Fibroblast of pulmonary artery (primary cell): ENCODE measurements at places on chromosomes 4 and X.

DNA sequence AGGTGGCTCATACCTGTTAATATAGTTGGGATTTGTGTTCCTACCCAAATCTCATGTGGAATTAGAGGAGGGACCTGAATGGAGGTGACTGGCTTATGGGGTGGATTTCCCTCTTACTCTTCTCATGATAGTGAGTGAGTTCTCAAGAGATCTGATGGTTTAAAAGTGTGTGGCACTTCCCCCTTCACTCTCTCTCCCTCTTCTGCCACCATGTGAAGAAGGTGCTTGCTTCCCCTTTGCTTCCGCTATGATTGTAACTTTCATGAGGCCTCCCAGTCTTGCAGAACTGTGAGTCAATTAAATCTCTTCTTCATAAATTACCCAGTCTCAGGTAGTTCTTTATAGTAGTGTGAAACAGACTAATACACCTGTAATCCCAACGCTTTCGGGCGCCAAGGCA is 28.3 kb upstream of the WDR19 start:
- DNase-seq = no peak

GRCh38 chr4:156036496-156036895 is 82.8 kb upstream of the CTSO start:
- no peak for DNase-seq

DNA sequence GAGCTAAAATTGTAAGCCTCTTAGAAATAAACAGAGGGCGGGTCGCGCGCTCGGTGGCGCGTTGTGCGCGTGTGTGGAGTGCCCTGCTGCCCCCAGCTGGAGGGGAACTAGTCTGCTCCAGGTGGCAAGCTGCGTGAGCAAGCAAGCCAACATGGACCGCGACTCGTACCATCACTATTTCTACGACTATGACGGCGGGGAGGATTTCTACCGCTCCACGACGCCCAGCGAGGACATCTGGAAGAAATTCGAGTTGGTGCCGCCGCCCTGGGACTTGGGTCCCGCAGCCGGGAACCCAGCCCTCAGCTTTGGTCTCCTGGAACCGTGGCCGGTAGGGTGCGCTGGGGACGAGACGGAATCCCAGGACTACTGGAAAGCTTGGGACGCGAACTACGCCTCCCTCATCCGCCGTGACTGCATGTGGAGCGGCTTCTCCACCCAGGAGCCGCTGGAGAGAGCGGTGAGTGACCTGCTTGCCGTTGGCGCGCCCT is 66.1 kb downstream of the DNAAF6 start:
- DNase-seq = no peak

DNA sequence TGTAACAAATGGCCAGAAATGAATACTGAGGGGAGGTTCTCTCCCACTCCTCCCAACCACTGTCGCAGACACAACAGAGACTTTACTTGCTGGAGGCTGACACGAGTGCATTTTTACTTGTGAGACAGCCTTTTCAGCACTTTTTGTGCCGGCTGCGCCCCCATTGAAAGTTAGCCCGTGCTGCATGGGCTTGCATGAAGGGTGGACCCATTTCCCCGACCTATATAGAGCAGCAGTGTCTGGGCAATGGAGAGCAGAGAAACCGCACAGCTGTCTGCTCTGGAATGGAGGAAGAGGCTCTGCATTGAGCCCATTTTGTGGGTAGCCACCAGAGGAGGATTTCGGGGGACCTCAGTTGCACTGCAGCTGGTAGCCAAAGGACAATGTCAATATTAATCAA is 208.8 kb downstream of the UGT8 start:
- DNase-seq = no peak

- no peak for DNase-seq
These were observed 1305.0 kb downstream of the PCDH18 start for GRCh38 chr4:136227315-136227714.

- DNase-seq = peak; percentile 21
These were observed 10.9 kb upstream of the NALF2 start for GRCh38 chrX:69493193-69493592.

GRCh38 chr4:61638591-61638990 is 438.5 kb downstream of the ADGRL3 start:
- peak; percentile 20 for DNase-seq

GRCh38 chrX:19761554-19762295 is 125.7 kb downstream of the SH3KBP1 start:
- DNase-seq = no peak

DNA sequence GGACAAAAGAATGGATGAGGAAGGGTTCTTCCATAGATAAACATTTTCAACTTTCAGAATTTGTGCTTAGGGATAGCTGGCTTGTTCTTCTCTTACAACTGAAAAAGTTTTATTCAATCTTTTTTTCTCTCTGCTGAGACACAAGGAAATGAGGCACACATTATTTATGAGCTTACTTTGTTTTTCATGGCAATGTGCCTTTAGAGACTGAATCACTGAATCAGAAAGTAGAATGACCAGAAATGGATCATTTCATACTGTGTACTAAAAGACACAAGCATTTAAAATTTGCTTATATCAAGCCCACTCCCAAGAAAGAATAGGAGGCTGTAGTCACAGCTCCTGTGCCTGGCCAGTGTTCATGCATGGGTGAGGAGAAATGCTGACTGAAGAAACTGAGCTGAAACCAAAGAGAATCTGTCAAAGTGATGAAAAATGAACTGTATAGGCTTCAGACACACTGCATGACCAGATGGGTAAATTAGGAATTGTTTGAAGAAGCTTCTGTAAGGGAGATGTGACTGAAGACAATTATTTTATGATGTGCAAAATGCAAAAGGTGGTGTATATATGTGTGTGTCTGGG is 413.8 kb downstream of the RAPGEF2 start:
- peak; percentile 44 for DNase-seq

DNA sequence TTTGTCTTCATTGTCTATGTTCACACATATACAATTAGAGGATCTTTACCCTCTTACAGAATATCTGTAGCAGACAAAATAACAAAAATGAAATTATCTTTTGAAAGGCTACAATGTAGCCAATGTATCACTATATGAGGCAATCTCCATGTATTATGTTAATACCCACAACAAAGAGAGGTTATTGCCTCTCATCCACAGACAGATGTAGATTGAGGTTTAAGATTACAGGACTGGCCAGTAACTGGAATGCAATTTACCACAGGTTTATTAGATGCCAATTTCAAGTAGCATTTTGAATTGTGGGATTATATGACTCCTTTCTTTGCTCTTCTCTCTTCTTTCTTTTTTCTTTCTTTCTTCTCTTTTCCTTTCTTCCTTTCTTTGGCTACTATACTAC is 242.6 kb downstream of the ANKRD50 start:
- DNase-seq = no peak

DNA sequence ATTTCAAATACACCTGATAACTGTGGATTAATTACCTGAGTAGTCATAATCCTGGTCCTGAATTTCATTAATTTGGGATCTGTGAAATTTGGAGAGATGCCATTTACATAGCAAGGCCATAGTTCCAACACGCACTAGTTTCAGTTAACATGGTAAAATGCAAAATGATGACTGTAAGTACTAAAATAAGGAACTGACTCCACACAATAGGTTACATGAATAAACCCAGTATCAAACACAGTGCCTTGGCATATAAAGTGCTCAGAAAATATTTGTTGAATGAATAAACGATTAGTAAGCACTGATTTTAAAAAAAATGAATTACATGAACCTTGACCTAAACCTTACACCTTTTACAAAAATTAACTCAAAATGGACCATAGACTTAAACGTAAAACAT is 9.0 kb downstream of the FBXO8 start:
- DNase-seq = no peak

DNA sequence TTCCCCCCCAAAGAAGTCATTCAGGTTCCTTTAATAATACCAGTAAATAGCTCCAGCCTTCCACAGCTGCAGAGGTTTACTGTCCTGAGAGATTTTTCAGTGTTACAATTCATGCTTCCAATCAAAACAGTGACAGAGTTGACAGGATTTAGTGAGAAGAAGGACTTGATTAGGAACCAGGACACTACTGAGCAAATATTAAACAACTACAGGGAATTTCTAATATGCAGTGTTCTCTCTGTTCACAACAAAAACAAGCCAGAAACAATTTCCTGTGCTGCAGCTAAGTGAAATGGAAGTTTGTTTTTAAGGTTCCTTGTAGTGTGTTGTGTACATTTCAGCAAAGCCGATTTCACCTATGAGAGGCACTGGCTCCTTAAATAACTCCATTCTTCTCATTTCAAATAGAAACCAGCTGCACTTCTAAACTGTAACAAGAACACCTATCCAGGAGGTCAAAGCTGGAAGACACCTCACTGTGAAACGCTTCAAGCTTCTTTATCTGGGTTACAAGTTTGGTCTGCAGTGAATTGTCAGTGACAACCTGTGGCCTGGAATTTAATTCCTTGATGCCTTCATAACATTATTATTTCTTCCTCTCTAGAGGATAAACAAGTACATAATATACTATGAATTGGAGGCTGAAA is 149.3 kb downstream of the RASL11B start:
- DNase-seq = no peak

GRCh38 chr4:1338752-1339414 is 8.1 kb upstream of the UVSSA start:
- DNase-seq = no peak

- DNase-seq = no peak
These were observed 89.1 kb downstream of the LARP7 start for GRCh38 chr4:112726041-112726440.

GRCh38 chr4:5890063-5890727 is 2.7 kb downstream of the CRMP1 start:
- no peak for DNase-seq

DNA sequence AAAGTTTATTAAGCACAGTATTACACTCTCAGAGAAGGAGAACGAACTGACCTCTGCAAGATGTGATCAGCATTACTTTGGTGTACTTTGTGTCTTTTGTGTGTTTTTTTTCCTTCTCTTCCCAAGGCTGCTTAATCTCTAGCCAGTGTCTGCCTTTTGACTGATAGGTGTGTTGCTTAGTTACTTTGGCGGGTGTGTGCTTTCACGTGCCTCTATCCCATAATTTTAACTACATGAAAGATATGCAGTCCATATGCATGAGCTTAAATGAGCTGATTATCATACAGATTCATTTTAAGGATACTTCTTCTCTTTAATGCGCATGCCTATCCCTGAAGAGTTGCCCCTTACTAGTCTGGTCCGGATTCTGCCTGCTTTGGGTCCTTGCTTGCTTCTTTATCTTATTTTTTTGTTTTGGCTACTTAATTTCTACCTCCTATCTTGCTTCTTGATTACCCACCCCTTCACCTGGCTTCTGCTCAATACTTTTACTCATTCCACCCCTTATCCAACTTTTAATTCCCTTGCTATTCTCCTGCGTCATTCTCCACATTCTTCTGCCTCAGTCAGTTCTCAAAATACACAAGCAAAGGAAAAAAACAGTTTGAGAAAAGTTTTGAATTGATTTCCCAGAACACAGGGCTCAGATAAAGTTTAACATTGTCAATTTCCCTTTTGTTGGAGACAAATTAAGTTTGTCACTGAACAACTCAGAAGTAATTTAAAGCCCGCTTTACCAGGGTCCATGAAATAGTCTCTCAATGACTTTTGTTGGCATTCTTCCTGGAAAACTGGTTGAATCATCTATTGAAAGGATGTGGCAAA is 182.0 kb downstream of the TENT5D start:
- DNase-seq = peak; percentile 4

- no peak for DNase-seq
These were observed 2.6 kb upstream of the ADH1A start for GRCh38 chr4:99293357-99293756.

GRCh38 chrX:44873415-44874276 is 658 bp downstream of the KDM6A start:
- DNase-seq = peak; percentile 44

DNA sequence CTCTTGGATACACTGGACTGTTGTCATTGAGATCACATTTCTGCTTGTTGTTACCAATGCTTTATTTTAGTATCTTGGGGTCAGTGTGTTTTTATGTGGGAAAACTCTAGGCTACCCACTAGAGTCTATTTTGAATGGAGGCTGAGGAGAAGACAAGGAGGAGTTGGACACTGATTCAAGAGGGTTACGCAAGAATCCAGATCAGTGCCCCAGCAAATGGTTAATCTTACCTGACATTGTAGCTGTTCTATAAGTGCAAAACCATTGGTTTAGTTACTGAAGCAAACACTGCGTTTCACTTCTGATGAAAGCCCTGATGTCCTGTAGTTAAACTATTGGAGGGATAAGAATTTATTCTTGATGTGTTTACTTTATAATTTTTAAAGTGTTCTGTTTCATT is 331.1 kb upstream of the NR3C2 start:
- no peak for DNase-seq

- peak; percentile 44 for DNase-seq
These were observed 23.4 kb downstream of the SEPTIN6 start for GRCh38 chrX:119669424-119670037.

DNA sequence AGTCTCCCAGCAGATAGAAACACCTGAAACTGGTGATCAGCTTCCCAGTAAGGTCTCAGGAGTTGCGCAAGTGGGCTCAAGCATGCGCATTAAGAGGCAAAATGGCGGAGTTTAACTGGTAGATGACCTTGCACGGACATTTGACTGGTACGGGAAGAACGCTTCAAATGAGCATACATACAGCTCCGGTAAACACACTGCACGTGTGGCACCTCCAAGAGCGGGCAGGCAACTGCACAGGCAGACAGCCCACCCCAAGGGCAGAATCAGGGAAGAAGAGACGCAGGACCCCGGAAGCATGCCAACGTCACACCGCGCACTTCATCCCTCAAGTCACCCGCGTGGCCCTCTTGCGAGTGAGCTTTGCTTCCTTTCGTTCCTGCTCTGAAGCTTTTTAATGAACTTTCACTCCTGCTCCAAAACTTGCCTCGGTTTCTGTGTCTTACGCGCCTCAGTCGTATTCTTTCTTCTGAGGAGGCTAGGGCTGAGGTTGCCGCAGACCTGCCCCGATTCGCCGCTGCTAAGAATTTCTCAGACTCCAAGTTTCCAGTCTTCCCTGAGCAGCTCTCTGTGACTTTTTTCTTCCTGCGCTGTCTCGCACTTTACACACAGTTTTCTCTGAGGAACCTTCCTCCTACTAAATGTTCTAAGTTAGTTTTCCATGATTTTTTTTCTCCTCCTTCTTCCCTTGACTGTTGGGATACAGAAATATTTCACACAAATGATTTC is 180.7 kb upstream of the ZFP42 start:
- peak; percentile 8 for DNase-seq

GRCh38 chrX:43702079-43702524 is 46.0 kb downstream of the MAOA start:
- DNase-seq = no peak

- no peak for DNase-seq
These were observed 16.2 kb downstream of the RBM47 start for GRCh38 chr4:40613456-40613855.

- DNase-seq = peak; percentile 42
These were observed 155.0 kb downstream of the MSL3 start for GRCh38 chrX:11913001-11913400.

DNA sequence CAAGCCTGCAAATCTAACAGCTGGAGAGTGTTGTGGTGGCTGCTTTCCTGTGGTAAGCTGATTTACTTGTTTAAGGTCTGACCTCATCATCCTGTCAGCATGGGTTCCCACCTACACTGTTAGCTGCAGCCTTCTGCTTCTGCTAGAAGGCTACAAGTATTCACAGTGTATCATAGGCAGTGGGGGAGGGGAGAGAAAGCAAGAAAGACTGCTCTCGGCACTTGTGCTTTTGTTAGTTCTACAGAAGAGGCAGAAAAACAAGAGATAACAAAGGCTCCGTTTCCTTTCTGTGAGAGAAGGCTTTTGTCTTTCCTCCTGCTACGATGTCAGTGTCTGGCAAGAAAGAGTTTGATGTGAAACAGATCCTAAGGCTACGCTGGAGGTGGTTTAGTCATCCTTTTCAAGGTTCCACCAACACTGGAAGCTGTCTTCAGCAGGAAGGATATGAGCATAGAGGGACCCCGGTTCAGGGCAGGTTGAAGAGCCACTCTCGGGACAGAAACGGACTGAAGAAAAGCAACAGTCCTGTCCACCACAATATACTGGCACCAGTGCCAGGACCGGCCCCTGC is at the start of gene KLHL4:
TSS of gene KLHL4 (plus strand) at position 232 of the 571 bp plus-strand sequence. CDS start at position 324, 92 bp downstream.
- peak; percentile 96 for DNase-seq
